ENCODE measurements at places on chromosomes 2 and 18. TPM values are rescaled to one million over a fixed set of nuclear protein-coding genes. Genes with fewer than 3 reads are reported as not detected.

LRRFIP1 gene
- total RNA-seq: 101 TPM

DCC gene
- total RNA-seq: not detected

ZNF519 gene
- 3.7 TPM for total RNA-seq

CABYR gene
- total RNA-seq: not detected

FAHD2B gene
- total RNA-seq: 34.2 TPM

SRD5A2 gene
- total RNA-seq: not detected

TCF23 gene
- 0.10 TPM for total RNA-seq

SCN3A gene
- total RNA-seq: 0.84 TPM

GPR17 gene
- 0.25 TPM for total RNA-seq

- no peak for DNase-seq
Observed at GRCh38 chr2:176960736-176961520, 251.7 kb upstream of the HNRNPA3 start.

- DNase-seq: no peak
Observed at GRCh38 chr2:58202404-58202803, 38.7 kb downstream of the FANCL start.

- no peak for DNase-seq
Observed at GRCh38 chr2:124874219-124874618, 849.1 kb downstream of the CNTNAP5 start.

GRCh38 chr2:172710584-172711047 lies 25.0 kb upstream of the RAPGEF4 start:
- DNase-seq: no peak

- DNase-seq: no peak
Observed at GRCh38 chr2:188403676-188404075, 112.0 kb downstream of the GULP1 start.

DNA sequence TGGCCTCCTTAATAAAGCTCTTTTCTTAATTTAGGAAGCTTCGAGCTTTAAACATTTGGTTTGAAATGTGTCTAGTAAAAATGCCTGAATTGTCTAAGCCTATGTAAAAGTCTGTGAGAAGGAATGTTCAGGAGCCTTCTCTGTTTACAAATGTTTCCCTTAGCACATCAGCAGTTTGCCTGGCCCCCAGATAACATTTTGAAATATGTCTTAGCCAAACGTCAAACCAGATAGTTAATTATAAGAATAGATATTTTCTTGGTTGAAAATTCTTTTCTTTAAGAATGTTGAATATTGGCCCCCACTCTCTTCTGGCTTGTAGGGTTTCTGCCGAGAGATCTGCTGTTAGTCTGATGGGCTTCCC lies 498.6 kb downstream of the CCDC85A start:
- no peak for DNase-seq

- DNase-seq: no peak
Observed at GRCh38 chr2:224893848-224894247, 148.4 kb downstream of the DOCK10 start.

- no peak for DNase-seq
Observed at GRCh38 chr2:203763938-203764664, 57.7 kb downstream of the CD28 start.

DNA sequence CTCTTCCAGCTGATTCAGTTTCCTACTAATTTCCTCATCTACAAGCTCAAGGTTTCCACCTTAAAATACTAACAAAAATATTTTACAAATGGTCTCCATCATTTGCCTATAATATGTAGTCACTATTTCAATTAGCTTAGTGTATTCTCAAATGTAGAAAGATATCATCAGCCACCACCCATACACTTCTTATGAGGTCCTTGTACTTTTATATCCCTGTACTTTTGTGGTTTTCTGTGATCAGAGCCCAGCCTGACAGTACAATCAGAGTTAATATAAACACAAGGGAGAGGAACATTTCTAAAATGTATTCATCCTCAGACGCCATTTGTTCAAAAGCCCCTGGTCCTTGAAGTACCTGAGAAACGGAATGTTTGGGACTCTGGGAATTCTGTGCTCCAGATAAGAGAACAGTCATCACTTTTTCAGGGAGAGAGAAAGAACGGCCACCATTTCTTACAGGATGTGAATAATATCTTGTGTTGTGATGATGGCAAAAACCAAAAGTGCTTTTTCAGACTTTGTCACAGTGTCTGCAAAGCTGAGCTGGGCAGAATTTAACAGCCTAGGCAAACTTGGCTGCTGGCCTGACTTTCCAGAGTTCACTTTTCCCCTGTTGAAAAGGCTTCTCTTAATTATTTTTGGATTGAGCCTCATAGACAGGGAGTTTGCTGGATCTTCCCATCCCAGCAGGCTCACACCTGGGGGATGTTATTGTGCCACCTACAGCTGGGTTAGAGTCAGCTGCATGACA lies 361.7 kb upstream of the ACVR2A start:
- DNase-seq: no peak

DNA sequence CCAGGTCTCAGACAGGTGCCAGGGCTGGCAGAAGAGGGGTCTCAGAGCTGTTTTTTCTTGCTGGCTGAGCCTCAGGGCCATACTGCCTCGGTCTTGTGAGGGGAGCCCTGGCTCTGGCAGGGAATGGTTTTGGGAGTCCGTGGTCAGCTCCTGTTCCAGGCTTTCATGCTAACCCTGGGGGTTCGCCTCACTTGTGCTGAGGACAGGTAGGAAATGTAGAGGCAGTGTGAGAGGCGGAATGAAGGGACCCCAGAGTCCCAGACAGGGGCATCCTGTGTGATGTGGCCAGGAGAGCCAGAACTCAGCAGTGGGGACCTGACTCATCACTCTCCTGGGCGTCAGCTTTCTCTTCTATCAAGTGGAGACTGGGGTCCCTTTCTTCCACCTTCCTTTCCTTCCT lies 5.7 kb upstream of the CELF4 start:
- no peak for DNase-seq

DNA sequence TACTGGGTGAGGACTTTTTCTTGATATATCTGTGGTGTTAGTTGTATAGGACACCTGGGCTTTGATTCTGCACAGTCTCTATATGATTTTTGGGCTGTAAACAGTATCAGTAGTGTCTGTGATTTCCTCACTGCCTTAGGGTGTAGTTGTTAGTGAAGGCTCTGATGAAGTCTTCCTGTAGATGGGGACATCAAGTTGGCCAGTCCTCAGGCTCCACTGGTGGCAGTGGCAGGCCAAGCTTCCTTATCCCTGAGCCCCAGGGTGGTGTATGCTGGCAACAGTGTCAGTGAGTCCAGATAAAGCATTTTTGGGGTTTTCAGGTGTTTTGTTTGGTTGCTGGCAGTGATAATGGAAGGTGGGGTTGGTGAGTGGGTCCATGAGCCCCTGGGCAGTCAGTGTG lies 961.4 kb downstream of the DSC3 start:
- no peak for DNase-seq

- no peak for DNase-seq
Observed at GRCh38 chr2:119531292-119531691, 7.0 kb upstream of the SCTR start.

DNA sequence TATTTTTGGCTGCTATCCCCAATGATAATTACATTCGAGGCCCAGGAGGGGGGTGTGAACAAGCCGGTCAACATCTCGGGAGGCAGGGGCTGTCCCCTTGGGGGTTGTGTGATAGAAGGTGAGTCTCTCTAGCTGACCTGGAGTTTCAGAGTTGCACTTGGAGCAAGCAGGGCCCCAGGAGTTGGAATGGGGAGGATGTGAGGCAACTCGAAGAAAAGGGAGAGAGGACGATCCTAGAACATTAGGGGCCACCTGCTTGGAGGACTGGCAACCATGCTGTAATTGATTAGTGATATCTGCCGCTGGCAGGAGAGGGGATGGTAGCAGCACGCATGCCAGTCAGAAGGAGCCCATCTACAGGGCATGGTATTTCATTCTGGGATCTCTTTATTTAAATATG lies 122.6 kb downstream of the CTIF start:
- no peak for DNase-seq

DNA sequence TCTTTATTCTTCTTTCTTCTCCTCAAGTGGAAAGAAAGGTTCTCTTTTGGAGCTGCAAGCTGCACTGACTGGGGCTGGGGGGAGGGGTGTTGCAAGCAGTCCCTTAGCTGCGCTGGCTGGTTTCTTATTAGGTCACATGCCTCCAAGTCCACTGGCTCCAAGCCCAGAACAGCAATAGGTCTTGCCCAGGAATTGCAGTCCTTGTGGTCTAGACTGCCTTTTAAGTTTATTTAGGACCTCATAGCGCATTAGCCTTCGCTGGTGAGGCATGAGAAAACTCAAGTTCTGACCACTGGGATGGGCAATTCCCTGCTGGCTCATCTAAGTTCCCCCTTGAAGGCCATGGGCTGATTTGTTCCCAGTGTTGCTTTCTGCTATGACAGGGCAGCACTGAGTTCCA lies 138.6 kb upstream of the SCN7A start:
- DNase-seq: no peak

DNA sequence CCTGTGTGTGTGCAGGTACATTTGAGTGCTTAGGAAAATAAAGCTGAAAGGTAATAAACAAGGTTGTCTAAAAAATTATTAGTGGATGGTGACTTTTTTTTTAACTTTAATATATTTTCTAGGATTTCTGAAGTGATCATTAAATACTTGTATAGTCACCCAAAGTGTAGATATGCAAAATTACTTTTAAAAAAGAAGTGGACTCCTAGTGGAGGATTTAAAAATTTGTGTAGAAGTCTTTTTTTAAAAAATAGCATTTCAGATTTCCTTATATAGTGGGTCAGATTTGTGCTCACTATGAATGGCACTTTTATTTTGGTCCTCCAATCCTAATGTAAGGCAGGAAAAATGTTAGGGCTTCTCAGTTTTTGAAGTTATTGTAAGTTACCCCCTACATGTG lies 3.9 kb downstream of the GORASP2 start:
- no peak for DNase-seq
